RKO (cell line): ENCODE measurements at places on chromosomes 4 and X.

DNA sequence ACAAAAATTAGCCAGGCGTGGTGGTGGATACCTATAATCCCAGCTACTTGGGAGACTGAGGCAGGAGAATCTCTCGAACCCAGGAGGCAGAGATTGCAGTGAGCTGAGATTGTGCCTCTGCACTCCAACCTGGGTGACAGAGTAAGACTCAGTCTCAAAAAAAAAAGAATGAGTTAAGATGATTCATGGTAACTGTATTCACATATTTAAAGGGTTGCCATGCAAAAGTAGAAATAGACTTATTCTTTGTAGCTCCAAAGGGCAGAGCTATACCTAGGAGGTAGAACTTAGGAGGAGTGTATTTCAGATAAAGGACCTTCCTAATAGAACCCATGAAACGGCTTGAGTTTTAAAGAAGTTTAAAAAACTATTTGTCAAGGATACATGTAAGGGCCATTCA, 104.3 kb upstream of the IL13RA1 start:
- DNase-seq = peak; percentile 14

- no peak for DNase-seq
Observed at GRCh38 chrX:10884246-10884645, 226.9 kb upstream of the HCCS start.

GRCh38 chrX:130197464-130197863, 25.7 kb downstream of the RAB33A start:
- DNase-seq = no peak

DNA sequence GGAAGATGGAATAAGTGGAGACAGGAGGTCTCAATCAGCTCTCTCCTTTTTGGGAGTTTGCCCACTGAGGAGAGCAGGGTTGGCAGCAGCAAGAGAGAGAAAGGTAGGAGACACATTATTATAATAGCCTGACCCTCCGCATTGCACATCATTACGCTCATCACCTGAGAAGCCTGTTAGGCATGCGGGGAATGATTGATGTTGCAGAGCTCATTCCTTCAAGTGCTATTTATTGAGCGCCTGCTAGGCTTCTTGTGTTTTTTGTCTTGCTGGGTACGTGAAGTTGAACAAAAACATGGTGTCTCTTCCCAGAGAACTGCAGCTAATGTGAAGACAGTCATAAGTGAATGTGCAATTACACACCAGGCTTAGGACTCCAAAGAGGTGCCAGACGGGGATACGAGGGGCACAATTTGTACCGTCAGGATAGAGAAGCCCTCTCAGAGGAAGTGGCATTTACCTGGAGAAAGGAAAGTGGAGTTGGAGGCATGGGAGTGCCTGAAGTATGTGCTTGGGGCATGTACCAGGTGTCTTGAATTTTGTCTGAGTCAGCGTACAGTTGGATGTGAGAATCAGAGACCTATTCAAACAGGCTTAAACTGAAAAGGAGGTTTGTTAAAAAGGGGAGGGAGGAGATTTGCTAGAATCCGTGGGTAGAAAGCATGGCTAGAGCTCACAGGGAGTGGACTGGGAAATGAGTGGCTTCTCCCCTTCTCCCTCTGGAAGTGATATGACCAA, 90.2 kb upstream of the SOD3 start:
- no peak for DNase-seq

DNA sequence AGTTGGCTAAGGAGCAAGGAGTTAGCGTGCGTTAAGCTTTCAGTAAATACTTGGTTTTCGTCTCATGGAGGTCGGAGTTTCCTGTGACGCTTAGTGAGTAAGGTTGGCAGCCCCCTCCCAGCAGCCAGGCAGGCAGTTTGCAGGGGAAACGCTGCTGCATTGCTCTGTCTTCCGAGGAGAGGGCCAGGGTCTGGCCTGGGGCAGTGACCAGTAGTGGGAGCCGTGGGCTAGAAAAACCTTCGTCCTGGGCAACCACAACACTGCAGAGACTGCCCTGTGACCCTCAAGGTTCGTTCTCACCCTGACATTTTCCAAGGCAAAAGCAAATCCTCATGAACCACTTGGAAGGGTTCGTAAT, 432 bp downstream of the TMEM175 start:
- DNase-seq = peak; percentile 35

DNA sequence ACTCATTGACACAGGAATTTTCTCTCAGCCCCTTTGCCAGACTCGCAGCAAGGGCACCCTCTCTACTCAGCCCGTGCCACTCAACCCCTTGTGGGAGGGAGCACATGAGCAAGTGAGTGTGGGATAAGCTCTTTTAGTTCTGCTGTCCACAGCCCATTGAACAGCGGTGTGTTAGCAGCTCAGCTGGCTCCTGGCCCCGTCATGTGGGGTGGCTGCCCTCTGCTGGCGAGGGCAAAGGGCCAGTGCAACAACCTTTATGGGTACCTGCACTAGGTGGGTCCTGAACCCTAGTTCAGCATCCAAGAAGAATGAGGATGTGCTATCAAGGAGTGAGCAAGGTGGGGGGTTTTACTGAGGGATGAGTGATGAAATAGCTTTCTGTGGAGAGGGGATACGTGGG, 85.0 kb upstream of the ZNF81 start:
- peak; percentile 32 for DNase-seq

DNA sequence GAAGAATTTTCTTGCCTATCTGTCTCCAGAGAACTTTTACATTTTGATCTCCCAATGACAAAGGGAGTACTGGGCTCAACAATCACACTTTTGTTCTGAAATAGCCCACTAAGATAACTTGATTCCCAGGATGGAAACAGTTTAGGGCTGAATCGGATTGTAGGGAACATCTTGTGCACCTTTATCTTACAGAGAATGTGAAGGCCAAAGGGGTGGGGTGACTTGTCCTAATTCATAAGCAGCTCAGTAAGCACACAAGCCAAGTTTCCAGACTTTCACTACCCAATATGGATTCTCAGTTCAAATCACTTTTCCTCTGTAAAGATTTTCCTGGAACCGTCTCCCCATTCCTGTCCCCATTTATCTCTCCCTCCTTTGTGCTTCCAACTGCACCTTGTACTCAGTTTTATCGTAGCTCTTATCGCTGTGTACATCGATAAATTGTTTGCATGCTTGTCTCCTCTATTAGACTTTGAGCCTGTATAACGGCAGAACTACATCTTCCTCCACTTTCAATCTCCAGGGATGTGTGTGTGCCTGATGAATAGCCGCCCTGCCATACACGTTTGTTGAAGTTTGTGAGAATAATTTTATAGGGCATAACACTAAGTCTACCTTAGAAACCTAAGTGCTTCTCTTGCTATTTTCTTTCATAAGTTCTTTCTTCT, 77.4 kb downstream of the MBNL3 start:
- no peak for DNase-seq

DNA sequence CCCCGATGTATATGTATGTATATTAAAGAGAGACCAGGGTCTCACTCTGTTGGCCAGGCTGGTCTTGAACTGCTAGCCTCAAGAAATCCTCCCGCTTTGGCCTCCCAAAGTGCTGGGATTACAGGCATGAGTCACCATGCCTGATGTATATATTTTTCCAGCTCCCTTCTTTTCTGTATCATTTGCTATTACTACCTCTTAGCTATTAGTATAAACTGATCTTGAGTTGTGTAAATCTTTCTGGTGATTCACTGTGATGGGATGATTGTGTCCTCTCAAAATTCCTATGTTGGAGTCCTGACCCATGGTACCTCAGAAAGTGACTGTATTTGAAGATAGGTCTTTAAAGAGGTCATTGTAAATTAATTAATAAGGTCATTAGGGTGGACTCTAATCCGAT, 53.1 kb downstream of the HPRT1 start:
- no peak for DNase-seq

GRCh38 chr4:152601156-152601555, 65.3 kb upstream of the FBXW7 start:
- no peak for DNase-seq

DNA sequence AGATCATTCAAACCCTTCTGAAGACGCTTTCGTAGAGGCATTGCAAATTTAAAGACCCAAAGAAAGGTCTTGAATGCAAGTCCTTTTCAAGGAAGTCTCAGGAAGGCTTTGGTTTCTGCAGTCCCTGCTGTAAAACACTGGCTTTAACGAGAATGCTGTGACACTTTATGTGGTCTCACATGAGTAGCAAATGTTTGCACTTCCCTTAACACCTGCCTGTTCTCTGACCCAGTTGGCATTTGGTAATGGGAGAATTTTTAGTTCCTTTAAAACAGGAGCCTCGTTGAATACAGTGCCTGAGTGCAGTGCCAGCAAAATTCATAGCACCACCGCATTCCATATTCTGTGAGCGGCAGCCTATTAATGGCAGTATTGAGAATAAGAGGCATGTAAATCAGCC, 330.5 kb upstream of the PRKX start:
- DNase-seq = no peak
